ENCODE measurements at places on chromosomes 6 and 20.

DNA sequence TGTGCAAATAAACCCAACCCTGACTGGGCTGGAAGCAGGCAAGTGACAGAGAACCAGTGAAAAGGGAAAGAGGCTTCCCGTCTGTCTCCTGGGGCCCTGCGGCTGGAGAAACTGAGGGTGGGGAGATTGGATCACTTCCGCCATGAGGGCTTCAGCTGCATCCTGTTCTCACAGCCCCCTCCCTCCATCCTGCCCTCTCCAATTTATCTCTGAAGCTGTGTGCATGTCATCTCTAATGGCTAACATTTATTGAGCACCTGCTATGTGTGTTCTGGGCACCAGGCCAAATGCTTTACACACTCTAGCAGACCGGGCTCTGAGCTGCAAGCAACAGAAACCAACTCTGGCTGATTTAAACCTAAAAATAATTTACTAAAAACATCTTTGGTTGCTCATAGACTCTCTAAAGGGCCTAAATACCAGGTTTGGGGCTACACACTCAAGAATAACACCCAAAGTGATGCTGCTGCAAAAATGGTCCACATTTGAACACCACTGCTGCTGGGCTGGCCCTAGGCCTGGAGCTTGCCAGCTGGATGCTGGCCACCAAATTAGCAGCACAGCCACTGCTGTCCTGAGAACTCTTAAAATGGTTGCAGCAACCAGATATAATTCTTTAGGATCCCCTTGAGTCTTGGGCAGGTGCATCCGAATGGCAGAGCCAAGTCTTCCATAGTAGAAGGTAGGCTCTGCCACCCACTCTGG lies 123.6 kb upstream of the LRFN2 start:
- no peak for DNase-seq

GRCh38 chr20:37534401-37535157 lies 6.9 kb upstream of the BLCAP start:
- DNase-seq, result peak; percentile 37

GRCh38 chr6:133289733-133290306 lies 48.7 kb downstream of the EYA4 start:
- no peak for DNase-seq

- DNase-seq, result peak; percentile 77
Observed at GRCh38 chr20:19688031-19688806, 69.8 kb upstream of the RIN2 start.

DNA sequence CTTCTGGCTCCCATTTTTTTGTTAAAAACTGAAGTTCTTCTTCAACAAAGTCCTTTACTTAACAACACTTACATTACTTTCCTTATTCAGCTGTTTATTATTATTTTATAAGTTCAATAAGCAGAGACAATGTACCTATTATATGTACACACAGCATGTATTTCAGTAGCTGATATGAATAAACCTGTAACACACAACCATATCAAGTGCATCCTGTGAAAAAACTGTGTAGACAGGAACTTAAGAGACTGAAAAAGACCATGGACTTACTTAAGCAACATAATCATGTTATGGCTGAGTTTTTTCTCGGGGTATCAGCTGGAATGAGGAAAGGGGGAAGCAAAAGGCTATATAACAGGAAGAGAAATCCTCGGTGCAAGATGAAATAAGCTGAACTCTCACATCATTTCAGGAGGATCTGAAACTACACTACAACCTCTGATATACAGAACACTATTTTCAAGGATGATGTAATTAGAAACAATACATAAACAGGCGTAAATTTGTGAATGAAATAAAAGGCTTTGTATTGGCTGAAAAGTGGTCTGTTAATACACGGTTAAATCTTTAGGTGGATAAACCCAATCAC lies 70.9 kb downstream of the REV3L start:
- DNase-seq, result no peak

DNA sequence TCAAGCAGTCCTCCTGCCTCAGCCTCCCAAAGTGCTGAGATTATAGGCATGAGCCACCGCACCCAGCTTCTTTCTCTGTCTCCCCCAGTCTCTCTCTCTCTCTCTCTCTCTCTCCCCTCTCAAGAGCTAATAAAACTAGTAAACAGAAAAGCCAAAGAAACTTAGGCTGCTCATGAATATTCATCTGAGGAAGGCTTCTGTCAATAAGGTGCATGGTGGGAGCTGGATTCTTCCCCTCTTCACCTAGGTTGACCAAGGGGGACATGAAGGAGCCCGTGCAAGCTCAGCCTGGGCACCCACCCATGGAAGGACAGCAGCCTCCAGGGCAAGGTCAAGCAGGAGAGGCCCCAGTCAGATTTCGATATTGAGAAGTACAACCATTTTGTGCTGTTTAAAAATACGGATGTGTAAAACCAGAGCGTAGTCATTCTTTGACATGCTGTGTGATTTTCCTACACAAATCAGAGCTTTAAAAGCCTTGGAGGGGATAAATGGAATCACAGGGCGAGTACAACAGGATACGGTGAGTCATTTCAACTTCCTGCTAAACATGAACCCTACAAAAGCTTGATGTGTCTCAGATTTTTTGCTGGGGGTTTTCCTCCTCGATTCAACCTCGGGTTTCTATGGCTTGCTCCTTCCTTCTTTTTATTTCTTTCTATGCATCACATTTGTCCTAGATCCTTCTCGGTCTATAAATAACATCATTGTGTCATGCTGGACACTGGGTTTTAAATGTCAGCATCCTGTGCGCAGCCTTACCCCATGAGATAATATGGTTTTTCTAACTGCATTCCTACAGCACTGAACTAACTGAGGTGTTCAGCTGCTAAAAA lies 368.9 kb upstream of the JARID2 start:
- peak; percentile 24 for DNase-seq

DNA sequence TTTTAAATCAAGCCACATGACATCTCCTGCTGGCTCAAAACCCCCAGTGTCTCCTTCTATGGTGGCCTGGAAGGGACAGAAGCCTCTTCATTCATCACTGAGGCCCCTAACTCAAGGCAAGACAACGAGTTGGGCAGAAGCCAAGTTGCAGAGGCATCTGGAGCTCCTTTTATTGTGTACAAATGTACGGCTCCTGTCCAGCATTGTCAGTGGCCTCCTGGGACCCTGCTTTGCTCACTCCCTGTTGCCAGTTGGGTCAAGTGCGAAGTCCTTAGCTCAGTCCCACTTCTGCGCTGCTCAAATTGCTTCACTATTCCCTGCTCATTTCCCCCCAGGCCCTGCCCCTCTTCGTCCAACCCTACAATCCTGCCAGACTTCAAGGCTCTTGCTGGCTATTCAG lies 181.2 kb upstream of the PMEPA1 start:
- no peak for DNase-seq

DNA sequence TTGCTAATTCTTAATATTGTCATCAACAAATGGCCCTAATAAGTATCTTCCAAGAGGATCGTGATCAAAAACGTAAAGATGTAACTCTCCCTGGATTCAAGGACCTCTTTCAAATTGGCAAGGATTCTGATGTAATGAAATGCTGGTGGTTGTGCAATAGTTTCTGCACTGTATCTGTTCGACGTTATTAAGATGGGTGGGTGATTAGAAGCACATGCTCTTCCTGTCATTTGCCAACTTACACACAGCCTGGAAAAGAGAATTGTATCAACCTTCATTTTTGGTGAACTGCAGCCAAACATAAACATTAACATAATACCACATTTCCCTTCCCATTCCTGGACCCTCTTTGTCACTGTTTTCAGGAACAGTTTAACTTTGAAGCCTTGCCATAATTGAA lies 9.8 kb downstream of the FOXQ1 start:
- no peak for DNase-seq

DNA sequence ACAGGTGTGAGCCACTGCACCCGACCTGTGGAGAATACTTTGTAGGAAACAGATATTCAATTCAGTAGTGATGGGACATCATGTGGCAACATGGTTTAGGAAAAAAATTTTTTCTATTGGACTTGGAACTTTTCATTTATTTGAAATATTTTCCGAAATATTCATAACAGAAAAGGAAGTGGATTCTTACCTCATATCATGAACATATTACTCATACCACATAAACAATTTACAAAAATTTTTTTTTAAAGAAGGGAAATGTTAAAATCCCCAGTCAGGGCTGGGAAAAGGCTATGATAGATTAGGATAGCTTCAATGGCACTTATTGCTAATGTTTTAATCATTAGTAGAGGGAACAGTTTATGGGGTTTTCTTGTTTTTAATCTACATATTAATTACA lies 6.8 kb upstream of the ALDH8A1 start:
- no peak for DNase-seq

DNA sequence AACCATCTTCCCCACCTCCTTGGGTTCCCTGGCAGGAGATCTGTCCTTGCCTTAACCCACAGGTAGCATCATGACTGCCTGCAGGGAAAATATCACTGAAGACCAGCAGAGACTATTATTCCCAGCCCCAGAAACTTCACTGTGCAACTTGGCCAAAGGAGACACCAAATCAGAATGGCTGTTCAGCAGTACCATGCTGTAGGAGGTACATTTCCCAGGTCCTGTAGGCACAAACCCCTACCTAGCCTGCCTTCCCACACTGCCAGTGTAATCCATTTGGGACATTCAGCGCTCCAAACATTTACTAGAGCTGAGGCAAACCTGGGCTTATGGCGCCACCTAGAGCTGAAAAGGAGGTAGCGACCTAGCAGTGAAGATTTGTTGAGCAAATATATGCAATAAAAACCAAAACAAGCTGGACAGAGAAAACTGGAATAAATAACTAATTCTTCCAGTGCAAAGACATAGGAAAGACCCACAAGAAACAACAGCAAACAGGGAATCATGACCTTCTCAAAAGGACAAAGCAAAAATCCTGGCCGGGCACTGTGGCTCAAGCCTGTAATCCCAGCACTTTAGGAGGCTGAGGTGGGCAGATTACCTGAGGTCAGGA lies 60.3 kb downstream of the VTA1 start:
- peak; percentile 25 for DNase-seq

DNA sequence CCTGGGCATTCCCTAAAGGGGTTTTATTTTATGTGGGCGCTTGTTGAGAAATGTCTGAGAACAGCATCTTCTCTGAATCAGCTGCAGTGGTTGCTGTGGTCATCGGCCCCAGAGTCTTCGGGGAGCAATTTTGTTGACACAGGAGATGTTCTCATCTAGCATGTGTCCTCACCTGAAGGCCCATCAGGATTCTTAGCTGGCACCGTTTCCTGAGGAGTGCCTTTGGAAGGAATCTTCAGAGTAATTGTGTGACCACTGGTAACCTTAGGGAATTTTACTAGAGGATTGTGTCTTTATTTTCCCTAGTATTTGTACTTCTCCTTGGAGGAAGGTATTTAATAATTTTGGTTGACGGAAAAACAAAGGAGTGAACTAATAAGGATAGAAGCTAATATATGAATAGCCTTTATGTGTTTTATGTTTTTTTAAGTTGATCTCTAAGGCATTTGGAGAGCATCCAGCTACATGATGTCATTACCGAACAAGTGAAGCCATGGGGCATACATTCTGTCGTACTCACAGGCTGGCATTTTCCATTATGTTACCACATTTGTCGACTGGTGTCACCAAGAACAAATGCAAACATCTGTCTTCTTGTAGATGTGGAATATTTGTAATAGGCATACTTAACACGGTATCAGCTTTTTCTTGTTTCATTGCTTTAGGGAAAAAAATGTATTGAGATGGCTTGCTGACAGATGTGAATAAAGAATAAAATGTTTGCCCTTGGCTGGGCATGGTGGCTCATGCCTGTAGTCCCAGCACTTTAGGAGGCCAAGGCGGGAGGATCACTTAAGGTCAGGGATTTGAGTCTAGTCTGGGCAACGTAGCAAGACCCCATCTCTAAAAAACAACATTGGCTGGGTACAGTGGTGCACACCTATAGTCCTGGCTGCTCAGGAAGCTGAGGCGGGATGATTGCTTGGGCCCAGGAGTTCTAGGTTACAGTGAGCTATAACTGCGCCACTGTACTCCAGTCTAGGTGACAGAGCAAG lies 41.9 kb downstream of the TULP4 start:
- DNase-seq, result no peak

- no peak for DNase-seq
Observed at GRCh38 chr6:54958446-54958845, 111.9 kb downstream of the FAM83B start.

DNA sequence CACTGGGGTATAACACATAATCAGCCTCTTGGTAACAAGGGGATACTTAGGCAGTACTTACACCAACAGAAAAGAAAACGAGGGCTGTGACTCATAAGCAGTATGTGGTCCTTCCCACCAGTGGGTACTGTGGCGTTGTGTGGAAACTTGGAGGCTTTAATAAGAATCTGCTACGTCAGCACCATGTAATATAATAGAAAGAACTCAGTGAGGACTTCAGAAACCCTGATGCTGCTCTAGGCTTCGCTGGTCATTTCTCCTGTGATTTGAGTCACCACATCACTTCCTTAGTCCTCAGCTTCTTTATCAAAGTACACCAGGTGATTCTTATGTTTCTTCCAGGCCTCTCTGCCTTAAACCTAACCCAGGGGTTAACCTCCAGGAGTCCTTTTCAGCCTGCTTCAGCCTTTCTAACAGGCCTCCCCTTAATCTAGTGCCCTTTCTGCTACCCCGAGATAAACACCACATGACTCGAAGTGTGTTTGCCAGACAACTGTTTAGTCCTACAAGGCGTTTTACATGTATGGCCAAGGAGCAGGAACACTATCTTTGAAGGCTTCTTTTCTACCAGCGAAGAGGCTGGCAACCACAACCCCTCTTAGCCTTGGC lies 68.5 kb downstream of the FYN start:
- DNase-seq, result no peak

DNA sequence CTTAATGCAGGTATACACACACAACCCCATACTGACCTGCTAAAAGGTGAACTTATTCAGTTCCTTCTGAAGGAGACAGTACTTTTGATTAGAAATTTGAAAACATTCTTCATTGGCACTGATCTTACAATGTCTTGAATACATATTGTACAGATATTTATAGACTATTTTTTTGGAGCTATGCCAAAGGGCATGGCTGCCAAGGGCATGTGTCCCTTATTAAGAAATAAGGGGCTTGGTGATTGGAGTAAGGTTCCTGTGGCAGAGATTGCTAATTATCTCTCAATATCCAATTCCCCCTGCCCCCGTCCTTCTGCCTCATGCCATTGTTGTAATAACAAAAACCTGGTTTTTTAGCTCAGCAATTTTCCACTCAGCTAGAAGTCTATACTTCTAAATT lies 355.9 kb downstream of the FARS2 start:
- DNase-seq, result no peak

GRCh38 chr6:56232436-56232835 lies 14.9 kb downstream of the COL21A1 start:
- DNase-seq, result no peak

DNA sequence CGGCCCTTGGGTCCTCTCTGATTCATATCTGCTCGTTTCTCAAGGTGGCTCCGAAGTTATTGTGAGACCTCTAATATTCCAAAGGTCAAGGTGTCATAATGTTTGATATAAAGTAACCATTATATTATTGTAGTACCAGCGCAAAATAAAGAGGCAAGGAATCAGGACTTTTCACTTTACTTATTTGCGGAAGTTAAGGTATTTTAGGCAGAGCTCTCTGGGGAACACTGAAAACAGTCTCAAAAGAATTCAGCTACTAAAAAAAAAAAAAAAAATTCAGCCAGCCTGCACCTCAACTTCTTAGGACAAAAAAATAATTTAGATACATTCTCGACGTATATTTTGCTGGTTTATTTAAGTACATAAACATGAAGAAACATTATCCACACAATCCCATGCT lies 2.4 kb downstream of the OSER1 start:
- no peak for DNase-seq

GRCh38 chr20:23410916-23411695 lies 10.2 kb downstream of the NAPB start:
- DNase-seq, result no peak
